ENCODE measurements at places on chromosomes 2 and 18.

- no peak for DNase-seq
Measured at GRCh38 chr2:17573804-17574175, 33.3 kb downstream of the VSNL1 start.

DNA sequence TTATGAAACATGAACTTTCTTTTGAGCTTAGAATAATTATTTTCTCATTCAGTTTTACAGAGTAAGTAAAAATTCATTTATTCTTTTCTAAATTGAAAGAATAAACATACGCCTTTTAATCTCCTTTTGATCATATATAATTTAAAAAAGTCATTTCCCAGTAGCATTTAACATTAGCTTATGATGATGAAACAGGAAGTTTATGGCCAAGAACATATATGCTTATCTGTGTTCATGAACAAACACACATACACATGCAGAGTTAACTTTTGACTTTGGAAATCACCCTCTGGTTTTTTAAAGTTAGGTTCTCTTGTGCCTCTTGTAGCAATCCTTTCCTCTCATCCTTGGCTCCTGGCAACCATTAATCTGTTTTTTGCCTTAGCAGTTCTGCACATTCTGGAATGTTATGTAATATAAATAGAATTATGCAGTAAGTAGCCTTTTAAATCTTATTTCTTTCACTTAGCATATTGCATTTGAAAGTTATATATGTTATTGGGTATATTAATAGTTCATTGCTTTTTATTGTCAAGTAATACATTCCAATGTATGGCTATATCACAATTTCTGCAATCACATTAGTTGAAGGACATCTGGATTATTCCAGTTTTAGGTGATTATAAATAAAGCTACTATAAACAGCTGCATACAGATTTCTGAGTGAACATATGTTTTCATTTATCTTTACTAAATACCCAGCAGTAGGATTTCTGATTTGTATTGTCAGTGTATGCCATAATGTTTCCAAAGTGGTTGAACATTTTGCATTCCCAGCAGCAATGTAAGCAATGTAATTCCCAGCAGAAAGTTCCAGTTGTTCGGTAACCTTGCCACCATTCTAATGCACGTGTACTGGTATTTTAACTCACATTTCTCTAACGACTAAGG, 210.3 kb downstream of the ZRANB3 start:
- DNase-seq: no peak

GRCh38 chr2:130842770-130843169, 6.1 kb downstream of the ARHGEF4 start:
- no peak for DNase-seq

GRCh38 chr18:36322734-36323133, 25.2 kb downstream of the FHOD3 start:
- no peak for DNase-seq

- DNase-seq: no peak
Measured at GRCh38 chr18:67545681-67546080, 29.2 kb upstream of the DSEL start.

GRCh38 chr2:203892207-203892606, 24.6 kb downstream of the CTLA4 start:
- DNase-seq: no peak
